ENCODE measurements at places on chromosomes 5 and 9.

GRCh38 chr9:75156858-75157257, 68.5 kb downstream of the OSTF1 start:
- DNase-seq, result no peak

DNA sequence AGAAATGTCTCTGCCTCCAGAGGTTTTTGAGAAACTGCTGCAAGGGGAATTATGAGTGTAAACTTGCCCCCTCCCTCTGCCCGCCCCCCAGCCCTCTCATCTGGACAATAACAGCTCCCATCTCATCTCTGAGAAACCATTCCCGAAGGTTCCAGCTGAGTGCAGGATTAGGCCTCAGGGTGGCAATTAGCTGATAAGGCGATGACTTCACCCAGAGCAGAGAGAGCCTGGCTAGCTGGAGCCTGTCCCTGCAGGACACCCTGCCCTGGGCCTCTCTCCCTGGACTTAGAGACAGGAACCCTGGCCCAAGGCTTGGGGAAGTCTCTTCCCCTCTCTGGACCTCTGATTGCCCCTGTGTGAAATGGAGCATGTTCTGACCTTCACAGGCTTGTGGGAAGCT, 45.7 kb upstream of the HAND1 start:
- no peak for DNase-seq

GRCh38 chr5:122154910-122155309, 25.6 kb downstream of the ZNF474 start:
- DNase-seq, result no peak

DNA sequence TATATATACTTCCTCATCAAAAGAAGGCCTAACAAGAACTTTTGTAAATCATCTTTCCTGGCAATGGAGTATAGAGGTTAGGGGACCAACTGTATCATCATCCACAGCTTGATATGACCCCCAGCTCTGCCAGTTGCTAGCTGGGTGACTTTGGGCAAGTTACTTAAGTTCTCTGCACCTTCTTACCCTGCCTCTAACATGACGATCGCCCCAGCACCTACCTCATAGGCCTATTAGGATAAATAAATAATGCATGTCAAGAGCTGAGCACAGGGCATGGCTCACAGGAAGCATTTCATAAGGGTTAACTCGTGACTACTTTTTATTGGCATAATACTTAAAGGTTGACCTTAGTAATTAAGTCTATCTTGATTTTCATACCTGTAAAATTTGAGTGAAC, 29.4 kb upstream of the FGF1 start:
- no peak for DNase-seq

DNA sequence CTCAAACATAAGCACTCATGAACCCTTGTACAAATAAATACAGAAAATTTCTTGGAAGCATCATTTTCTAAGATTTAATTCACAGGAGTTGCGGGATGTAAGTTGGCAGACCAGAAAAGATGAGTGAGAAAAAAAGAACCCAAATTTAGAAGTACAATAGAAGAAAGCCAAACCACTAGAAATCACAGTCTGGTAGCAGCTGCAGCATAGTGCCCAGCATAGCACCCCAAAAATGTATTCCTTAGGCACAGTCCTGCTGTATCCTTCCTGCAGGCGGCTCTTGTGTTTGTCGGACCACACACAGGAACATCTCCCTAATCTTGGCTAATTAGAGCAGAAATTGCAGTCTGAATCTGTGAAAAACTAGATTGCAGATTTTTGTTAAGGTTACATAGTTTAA, 208.5 kb upstream of the TRPM3 start:
- DNase-seq, result no peak

DNA sequence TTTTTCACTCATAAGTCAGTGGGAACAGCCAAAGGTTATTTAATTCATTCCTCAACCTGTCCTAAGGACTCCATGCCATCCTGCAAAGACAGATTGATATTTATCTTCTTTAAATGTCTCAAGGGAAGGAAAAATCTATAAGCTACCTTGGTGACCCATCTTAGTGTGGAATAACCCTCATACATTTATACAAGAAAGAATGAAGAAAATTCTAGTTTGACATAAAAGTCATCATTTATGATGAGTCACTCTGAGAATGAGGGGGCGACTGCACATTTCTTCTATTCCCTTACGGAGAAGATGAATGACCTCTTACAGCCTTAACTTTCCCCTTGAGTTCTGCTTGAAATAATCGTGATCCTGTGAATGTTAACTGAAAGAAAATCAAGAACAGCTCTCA, 26.8 kb upstream of the NUDT12 start:
- no peak for DNase-seq

DNA sequence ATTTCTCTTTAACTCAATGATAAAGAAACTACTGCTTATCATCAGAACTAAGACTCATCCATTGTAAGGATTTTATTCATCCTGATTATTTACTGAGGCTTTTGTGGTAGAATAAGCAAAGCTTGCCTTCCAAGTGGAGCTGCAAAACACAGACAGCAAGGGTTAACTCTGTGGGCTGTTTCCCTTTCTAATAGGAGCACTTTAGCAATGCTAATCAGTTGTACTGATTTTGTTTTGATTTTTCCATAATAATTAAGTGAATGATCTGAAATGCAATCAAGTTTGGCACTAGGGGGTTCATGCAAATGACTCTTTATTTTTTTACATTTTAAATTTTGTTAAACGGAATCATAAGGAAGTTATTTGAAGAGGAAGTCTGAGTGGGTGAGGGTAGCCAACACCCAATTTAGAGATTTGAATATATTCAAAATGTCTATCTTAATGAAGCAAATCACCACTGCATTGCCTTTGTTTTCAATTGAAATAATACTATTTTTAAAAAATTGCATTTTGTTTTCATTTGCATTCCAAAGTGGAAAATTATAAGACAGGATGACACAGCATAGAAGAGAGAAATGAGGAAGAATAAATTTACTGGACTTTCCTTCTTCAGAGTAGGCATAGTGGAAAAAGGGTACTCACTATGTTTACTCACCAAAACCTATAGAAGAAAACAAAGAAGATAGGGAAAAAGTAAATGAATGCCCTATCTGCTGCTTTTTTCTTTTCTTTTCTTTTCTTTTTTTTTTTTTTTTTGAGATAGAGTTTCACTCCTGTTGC, 36.6 kb downstream of the MEGF10 start:
- no peak for DNase-seq

GRCh38 chr9:117464941-117465616, 50.2 kb upstream of the ASTN2 start:
- DNase-seq, result no peak

- no peak for DNase-seq
These were observed 431.0 kb downstream of the ENC1 start for GRCh38 chr5:74209571-74209970.

- DNase-seq, result no peak
These were observed 33.9 kb downstream of the RAD23B start for GRCh38 chr9:107316795-107317661.

GRCh38 chr9:135336722-135337527, 142.7 kb upstream of the PPP1R26 start:
- DNase-seq, result no peak

- peak; percentile 66 for DNase-seq
These were observed 33.5 kb downstream of the TLX3 start for GRCh38 chr5:171342362-171343111.

DNA sequence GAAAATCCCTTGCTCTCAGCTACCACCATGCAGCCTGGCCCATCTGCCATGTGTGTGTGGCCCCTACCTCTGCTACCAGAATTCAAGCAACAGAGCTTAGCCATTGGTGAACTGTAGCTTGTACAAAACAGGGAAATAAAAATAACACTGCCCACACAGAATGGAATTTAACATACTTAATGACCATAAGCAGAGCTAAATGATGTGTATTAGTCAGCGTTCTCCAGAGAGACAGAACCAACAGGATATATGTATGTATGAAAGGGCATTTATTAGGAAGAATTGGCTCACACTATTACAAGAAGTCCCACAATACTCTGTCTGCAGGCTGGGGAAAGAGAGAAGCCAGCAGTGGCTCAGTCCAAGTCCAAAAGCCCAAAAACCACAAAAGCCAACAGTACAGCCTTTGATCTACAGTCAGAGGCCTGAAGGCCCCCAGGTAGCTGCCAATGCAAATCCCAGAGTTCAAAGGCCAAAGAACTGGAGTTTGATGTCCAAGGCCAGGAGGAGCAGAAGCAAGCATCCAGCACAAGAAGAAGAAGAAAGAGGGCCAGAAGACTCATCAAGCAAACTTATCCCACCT, 318.8 kb downstream of the DNAH5 start:
- DNase-seq, result no peak

- no peak for DNase-seq
These were observed 155.9 kb downstream of the MED27 start for GRCh38 chr9:131923766-131924165.

DNA sequence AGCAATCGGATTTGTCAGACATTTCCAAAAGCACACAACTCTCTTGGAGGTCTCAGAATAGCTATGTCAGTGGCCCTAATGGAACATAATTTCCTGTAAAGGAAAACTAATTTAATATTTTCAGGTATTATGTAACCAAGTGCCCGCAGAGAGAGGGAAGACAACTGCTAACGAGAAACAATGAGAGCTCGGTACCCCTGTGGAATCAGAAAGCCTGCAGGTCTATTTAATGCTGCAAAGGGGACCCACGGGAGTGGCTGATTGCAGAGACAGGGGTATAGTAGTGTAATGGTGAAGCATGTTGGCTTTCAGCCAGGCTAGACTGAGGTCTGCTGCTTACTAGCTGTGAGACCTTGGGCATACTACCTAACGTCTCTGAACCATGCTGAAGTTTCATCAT, 508.1 kb upstream of the BRINP1 start:
- DNase-seq, result no peak

- DNase-seq, result no peak
These were observed 1.3 kb upstream of the RNU6ATAC start for GRCh38 chr9:134165357-134166315.

GRCh38 chr9:79768194-79768593, 196.4 kb downstream of the TLE4 start:
- no peak for DNase-seq

GRCh38 chr5:66872736-66873331, 276.6 kb downstream of the MAST4 start:
- no peak for DNase-seq

DNA sequence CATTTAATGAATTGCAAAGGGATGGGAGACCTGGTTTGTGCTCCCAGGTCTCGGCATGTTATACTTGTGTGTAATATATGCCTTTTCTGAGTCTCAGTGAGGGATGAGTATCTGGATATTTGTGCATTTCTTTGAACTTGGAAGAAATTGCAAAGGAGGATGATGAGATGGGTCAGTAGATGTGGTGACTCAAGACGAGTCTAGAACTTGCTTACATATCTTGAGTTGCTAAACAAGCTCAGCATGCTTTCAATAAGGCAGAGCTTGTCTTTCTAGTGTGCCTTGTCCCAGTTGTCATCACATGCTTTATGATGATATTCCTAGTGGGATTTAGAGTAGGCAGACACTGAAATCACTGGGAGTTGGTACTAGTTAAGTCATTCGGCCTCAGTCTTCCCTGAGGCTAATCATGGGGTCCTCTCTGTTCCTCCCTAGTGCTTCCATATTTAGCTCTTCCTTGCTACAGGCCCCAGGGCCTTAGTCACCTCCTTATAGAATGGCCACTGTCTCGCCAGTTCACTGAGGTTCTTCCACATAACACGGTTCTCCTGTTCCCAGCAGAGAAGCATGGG, 222.3 kb downstream of the ARRDC3 start:
- DNase-seq, result no peak

GRCh38 chr5:147065071-147065470, 169.8 kb upstream of the STK32A start:
- no peak for DNase-seq

DNA sequence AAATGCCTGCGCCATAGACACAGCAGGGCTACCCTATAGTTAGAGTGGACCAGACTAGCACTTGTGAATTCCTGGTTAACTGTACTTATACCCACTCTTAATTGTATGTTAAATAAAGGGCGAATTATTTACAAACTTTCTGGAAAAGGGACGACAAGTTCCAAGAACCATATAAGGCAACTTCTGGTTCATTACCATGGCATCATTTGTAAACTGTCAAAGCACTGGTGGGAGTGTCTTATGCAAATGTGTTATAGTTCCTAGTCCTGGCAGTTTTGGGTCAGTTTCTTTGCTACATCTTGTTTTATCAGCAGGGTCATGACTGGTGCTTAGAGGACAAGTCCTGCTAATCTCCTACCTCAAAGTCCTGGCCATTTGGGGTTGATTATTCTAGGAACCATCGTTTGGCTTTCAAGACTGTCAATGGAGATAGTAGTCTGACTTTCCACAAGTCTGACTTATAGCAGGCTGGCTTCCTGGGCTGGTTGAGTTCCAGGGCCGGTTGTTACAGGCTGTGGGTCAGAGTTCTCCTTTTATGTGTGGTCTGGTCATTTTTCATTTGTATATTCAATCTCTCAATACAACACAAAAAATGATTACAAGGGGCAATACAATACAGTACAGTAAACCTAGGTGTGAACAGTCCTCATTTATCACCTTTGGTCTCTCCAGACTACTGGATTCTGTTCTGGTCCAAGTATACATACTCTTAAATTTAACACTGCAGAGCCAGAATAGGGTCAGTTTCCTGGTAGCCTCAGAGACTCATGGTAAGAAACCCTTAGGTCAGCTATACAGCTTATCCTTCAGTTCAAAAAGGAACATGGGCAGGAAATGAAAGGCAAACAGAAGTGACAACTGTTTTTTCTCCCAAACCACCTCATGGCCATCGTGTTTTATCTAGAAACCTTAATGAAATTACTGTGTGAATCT, 8.3 kb upstream of the CFAP95 start:
- DNase-seq, result no peak

- DNase-seq, result no peak
These were observed 369.9 kb upstream of the DAB2 start for GRCh38 chr5:39794513-39795210.

GRCh38 chr9:17793713-17794622, 215.1 kb downstream of the SH3GL2 start:
- no peak for DNase-seq

DNA sequence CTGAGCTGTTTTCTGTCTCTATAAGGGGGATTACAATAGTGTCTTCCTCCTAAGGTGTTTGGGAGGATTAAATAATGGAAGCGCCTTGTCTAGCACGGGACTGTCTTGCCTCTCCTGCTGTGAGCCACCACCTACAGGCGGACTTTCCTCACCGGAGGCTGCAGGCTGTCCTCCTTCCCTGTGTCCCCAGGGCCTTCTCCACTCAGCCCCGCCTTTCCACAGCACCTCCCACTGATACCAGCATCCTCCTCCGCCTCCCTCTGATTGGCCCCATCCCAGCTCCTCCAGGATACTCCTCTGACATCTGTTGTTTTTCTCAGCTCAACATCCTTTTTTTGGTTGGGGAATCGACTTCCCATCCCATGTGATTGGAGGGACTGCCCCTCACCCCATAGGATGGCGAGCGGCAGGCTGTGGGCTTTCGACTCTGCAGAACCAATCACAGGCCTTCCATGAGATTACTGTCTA, 851 bp upstream of the ZDHHC12 start:
- peak; percentile 69 for DNase-seq

DNA sequence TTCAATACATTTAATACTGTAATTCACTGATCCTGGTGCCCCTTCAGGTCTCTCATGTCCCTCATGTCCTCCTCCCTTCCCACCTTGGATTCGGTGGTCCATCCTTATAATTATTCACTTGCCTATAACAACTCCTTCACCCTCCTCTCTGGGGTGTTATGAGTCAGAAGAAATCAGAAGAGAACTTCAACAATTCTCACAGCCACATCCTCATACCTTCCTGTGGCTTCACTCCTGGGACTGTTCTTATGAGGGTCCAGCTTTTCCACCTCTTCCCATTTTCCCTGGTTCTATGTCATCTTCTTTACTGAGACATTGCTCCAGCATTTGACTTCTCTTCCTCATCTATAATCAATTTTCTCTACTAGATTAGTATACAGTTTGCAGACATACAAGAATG, 406.1 kb downstream of the NR2F1-AS1 start:
- no peak for DNase-seq

GRCh38 chr5:131581702-131582101, 53.3 kb downstream of the RAPGEF6 start:
- DNase-seq, result no peak
